Amniotic stem cell (primary cell): ENCODE measurements at places on chromosomes 7 and 10.

DNA sequence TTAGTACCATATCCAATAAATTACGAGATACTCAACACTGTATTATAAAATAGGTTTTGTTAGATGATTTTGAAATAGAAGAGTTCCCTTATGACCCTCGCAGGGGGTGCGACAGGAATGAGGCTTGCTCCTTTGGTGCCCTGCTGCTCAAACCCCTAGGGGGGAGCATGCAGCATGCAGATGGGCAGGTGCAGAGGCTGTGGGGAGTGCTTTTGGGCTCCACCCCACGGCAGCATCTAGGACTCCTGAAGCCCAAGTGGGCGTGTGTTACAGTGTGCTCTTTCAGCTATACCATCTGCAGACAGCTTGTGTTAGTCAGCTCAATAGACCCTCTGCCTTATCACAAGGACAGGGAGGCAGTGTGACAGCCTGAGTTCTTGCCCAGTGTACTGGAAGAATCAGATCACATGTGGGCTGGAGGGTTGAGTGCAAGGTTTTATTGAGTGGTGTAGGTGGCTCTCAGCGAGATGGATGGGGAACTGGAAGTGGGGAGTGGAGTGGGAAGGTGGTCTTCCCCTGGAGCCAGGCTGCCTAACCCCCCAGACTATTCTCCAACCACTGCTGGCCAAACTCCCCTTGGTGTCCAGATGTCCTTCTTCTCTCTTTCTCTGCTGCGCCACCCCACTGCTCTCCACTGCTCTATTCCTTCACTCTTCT, 3.1 kb upstream of the MRC1 start:
- DNase-seq, result no peak

GRCh38 chr7:158108646-158109293, 478.9 kb downstream of the PTPRN2 start:
- DNase-seq, result no peak

- DNase-seq, result no peak
These were observed 7.2 kb downstream of the TRPV6 start for GRCh38 chr7:142878315-142878714.

DNA sequence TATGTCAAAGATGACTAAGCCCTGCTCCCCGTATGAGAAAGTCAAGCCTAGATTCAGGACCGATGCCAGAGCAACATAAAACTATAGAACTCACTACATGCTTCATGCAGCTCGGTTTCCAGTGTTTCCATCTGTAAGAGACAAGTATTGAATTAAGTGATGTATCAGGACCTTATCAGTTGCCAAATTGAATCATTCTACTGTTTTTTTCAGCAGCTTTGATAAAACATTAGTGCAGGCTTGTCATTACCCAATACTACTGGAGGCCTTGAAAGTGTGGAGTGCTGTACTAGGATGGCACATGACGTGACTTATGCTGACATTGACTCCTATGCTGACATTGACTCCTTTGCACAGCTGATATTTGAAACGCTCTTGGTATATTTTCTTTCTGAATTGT, 10.8 kb upstream of the NRP1 start:
- no peak for DNase-seq

DNA sequence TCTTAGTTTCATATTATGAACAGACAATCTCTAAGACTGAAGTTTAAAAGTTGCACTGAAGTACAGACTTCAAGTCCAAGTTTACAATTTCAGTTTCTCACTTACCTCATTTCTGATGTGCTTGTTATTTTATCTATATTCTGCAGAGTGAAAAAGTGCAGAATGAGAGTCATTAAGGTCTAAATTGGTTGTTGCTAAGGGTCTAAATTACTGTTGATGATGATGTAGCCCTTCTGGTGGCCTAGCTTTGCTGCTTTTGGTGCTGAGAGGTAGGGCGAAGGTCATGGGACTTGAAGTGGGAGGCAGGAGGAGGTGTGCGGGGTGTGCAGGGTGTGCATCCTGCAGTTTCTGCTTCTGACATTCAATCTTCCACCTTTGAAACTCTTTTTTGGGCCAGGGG, 38.8 kb upstream of the NRP1 start:
- DNase-seq, result no peak

- no peak for DNase-seq
These were observed 175.6 kb upstream of the PFKP start for GRCh38 chr10:2891770-2892124.

- no peak for DNase-seq
These were observed 19.1 kb upstream of the ARMS2 start for GRCh38 chr10:122435212-122435827.

GRCh38 chr10:118753331-118754228, 1.2 kb downstream of the CACUL1 start:
- no peak for DNase-seq

DNA sequence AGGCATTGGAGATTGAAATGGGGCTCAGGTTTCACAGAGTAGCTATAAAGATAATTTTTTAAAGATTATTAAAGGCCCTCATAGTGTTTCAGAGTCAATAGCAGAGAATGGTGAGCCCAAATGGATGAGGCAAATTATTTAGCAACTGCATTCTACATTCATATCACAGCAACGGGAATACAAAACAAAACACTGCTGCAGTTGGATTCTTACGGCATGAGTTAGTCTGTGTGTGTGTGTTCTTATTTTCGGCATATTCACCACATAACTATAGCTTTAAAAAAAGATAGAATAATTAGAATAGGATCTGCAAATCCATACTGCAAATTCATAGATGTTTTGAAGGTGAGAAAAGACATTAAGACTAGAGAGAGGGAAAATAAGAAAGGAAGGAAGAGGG, 66.0 kb downstream of the SUGCT start:
- peak; percentile 55 for DNase-seq

GRCh38 chr7:37234928-37235327, 213.7 kb downstream of the ELMO1 start:
- no peak for DNase-seq

DNA sequence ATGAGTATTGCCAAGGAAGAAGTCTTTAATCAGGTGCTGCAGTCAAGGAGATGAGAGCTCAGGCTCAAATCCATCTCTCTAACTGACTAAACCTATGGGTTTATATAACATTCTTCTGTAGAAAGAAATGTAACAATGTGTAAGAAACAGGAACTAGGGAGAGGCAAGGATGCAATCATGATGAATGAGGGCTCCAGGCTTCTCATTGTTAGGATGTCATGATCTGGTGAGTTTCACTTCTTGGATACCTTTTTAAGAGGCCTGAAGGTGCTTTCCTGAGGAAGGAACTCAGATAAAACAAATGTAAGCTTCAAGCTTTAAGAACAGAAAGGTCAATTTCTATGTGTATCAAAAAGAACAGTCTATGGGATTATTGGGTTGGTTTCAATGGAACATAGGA, 30.8 kb upstream of the SCIN start:
- no peak for DNase-seq

DNA sequence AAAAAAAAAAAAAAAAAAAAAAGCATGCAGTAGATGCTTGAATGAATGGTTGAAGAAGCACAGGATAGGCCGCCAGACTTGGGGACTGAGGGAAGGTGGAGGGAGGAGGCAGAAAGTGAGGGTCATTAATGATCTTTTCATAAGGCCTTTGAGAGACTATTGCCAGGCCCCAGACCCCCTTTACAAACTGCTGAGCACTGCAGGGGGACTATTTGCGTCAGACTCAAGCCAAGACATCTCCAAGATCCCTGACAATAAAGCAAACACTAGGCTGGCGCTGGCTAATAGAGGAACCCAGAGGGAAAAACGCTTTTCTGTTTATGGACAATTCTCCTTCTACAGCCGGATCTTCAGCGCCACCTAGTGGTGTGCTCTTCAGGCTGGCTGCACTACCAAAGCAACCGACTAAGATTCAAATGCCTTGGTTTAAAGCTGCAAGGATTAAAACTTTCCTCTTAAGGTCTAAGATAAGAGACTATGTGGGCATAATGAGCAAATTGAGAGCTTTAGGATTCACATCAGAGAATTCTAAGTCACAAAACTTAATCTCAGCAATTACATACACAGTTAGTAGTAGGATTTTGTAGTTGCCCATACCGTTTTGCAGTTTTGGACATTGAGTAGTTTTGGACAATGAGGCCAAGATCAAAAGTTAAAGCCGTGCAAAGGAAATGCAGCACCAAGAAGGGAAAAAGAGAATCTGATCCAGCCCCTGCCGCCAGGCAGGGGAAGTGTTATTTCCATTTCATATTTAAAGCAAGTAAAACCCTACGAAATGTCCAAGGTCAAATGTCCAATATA, 17.9 kb upstream of the AGK start:
- DNase-seq, result peak; percentile 48

DNA sequence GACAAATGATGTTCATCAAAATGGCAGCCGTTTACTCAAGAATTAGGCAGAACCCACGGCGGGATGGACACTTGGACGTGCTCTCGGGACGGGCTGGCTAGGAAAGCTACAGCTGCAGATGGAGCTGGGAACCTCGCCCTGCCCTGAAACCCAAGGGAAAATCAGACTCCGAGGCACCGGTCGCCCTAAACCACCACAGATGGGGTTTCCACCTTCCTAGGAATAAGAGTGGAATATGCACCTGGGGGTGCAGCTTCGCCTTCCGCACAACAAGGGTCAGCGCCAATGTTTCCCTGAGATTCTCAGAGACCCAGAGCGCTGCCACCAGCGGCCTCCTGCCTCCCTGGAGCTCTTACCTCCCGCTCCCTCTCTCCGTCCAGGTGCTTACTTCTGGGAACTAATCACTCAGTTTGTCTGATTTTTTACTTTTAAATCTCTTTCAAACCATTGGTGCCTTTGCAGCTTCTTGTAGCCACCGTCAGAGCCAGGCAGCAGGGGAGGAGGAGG, 122.7 kb downstream of the DYNC2I1 start:
- no peak for DNase-seq

GRCh38 chr10:58653139-58653538, 140.5 kb downstream of the BICC1 start:
- DNase-seq, result no peak

DNA sequence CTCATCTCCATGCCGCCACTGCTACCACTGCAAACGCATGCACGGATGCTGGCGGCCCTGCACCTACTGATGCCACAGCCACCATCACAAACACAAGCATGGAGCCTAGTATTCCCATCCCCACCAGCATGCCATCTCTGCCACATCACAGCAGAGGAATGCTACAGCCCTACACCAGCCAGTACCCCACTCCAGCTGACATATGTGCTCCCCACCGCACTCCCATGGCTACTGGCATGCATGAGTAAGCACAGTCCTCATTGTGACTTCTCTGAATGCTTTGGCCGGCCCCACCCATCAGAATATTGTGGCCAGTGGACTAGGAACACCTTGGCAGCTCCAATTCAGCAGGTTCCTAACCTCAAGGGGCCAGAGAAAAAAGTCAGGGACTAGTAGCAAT, 705.5 kb downstream of the POM121L12 start:
- no peak for DNase-seq

GRCh38 chr7:121126801-121127534, 138.5 kb downstream of the CPED1 start:
- DNase-seq, result no peak

GRCh38 chr10:44008270-44008916, 359.7 kb upstream of the ZNF32 start:
- DNase-seq, result no peak

DNA sequence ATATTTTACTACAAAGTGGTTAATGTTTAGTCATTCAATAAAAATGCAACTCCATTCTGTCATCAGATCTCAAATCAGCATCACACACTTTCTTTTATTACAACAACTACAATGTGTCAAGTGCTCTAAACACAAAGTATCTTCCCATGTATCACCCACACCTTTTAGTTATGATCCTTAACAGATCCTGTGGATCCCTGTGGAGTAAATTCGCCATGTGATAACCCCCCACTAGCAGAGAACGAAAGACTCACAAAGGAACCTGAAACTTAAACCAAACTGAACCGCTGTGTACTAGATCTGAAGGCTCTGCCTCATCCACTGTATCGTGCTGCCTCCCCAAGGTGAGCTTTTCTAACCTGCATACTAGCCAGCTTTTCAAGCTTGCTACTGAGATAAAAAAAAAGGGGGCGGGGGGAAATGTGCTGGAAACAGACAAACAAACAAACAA, 1.7 kb downstream of the DPY19L1 start:
- no peak for DNase-seq

- no peak for DNase-seq
These were observed 13.4 kb downstream of the WDR86 start for GRCh38 chr7:151396328-151396970.

DNA sequence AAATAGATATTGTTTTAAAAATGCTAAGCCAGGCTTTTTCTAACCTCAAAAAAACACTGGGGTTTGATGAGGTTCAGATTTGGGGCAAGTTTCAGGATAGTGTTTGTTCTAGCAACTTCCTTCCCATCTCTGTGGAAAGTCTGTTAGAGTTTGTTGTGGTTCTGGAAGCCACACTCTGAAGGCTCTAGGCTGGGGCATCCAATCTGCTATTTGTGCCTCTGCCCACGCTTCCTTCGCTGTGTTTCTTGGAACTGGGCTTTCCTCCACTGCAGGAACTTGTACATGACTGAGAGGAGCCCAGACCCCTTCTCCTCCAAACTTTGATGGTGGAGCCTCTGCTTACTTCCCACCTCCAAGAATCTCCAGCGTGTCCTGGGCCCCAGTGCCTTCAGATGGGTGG, 108.5 kb upstream of the SLC25A13 start:
- DNase-seq, result no peak

DNA sequence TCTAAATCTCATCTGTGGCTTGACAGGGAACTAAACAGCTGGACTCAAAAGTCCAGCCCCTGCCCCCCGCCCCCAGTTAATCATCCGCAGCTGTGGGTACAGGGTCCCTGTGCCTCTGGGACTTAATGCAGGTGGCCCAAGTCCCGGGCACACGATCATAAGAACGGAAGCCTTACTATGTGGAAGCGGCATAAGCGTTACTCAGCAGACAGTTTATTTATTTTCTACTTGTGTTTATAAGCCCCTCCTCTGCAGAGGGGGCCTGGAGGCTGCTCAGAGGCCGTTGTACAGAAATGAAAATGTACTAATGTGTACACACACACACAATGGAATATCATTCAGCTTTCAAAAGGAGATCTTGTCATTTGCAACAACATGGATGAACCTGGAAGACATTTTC, 158.0 kb upstream of the TNS3 start:
- no peak for DNase-seq

- no peak for DNase-seq
These were observed at the start of gene FOXP2 for GRCh38 chr7:114414156-114415063. TSS of gene FOXP2 (plus strand) at chr7:114414815. CDS start at chr7:114426512, 11,697 bp downstream.

GRCh38 chr10:3126741-3127346, 45.7 kb downstream of the PITRM1 start:
- no peak for DNase-seq

GRCh38 chr10:114030140-114030539, 13.5 kb upstream of the ADRB1 start:
- no peak for DNase-seq

GRCh38 chr10:15351099-15351820, 19.8 kb downstream of the FAM171A1 start:
- no peak for DNase-seq
